Fibroblast of gingiva (primary cell): ENCODE measurements at places on chromosomes 16 and 17.

DNA sequence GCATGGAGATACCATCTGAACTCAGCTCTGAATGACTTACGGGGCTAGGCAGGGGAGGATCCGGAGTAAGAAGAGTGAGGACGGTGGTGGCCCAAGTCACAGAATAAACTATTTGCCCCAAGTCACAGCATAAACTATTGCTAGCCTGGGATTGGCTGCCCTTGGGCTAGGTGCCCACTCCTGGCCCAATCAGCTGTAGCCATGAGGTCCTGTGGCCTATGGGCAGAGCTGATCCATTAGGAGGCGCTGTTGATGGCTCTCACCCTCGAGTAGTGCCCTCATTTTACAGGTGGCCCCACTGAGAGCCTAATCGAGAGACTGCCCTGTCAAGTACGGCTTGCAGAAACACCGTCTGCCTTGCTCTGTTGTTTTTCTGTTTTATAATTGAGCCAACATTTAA, 62.3 kb upstream of the ZNF423 start:
- DNase-seq: no peak

GRCh38 chr16:30839523-30840227, 52.7 kb upstream of the ZNF629 start:
- DNase-seq: no peak

- DNase-seq: no peak
Measured at GRCh38 chr17:3026856-3027751, 36.3 kb downstream of the OR1D5 start.

- no peak for DNase-seq
Measured at GRCh38 chr16:6861815-6862477, 470.7 kb upstream of the RBFOX1 start.

- no peak for DNase-seq
Measured at GRCh38 chr17:48128400-48128799, 20.8 kb downstream of the SNX11 start.

GRCh38 chr16:964356-965035, 6.3 kb downstream of the LMF1 start:
- DNase-seq: no peak

- no peak for DNase-seq
Measured at GRCh38 chr16:48432136-48432535, 46.9 kb upstream of the SIAH1 start.

DNA sequence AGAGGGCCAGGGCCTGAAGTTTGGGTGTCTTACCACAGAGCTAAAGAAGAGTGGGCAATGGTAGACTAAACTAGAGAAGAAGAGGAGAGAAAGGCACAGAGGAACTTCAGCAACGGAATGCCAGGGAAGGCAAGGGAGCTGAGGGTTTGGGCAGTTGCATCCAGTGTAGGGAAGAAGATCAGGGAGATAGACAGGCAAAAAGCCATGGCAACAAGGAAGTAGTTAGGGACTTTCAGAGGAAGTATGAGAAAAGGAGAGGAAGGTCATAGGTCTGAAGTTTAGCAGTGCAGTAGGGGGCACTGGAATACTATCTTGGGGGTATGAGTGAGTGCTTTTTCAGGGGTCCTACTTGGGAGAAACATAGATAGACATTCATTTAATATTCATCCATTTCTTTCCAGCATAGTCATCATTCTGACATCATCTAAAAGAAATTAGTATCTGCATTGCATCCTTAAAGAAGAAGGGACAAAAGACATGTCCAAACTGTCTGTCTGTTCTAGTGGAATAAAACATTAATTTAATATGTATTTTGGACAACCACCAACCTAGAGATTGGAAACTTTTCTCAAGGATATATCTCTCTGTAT, 2.2 kb upstream of the NF1 start:
- DNase-seq: no peak

- no peak for DNase-seq
Measured at GRCh38 chr17:50192144-50192617, 9.2 kb downstream of the COL1A1 start.

GRCh38 chr17:40291281-40291664, 3.6 kb downstream of the CDC6 start:
- no peak for DNase-seq
